ENCODE measurements at places on chromosomes 3 and 15.

GRCh38 chr3:42683875-42684598 is 1.3 kb upstream of the KLHL40 start:
- no peak for DNase-seq

- DNase-seq = no peak
These were observed 133.5 kb downstream of the ADAMTS9 start for GRCh38 chr3:64554096-64554920.

DNA sequence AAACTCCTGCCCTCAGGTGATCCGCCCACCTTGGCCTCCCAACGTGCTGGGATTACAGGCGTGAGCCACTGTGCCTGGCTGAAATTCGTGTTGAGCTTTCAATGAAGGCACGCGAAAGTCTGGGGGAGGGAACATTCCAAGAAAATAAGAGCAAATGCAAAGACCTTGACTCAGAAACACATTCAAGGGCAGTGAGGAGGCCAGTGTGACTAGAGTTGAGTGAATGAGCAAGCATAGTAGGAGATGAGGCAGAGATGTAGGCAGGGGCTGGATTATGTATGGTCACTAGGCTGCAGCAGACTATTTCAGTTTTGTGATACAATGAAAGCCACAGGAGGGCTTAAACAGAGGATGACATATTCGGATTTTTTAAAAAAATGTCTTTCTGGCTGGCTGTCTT is 67.0 kb downstream of the SCN11A start:
- DNase-seq = no peak

DNA sequence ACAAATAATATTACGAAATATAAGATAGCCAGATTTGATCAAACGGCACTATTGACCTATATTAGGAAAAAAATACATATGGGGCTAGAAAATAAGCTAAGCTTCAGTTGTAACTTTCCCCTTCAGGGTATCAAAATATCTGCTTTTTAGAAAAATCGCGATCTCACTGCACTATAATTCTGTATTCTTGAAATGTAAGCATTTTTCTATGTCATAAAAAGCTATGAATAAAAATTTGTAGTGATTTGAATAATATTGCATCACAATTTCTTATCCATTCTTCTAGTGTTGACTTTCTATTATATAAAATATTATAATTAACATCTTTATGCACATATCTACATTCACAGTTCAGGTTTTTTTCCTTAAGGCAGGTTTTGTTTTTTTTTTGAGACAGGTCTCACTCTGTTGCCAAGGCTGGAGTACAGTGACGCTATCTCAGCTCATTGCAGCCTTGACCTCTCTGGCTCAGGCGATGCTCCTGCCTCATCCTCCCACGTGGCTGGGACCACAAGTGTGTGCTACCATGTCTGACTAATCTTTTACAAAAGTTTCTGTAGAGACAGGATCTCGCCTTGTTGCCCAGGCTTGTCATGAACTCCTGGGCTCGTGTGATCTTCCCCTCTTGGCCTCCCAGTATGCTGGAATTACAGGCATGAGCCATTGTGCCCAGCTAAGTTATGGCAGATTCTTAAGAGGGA is 21.6 kb downstream of the EMC4 start:
- no peak for DNase-seq

DNA sequence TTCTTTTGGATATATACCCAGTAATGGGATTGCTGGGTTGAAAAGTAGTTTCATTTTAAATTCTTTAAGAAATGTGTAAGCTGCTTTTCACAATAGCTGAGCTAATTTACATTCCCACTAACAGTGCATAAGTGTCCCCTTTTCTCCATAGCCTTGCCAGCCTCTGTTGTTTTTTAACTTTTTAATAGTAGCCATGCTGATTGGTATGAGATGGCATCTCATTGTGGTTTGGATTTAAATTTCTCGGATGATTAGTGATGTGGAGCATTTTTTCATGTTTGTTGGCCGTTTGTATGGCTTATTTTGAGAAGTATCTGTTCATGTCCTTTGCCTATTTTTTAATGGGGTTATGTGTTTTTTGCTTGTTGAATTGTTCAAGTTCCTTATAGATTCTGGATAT is 444.3 kb upstream of the ATP11B start:
- DNase-seq = no peak

- no peak for DNase-seq
These were observed 87.5 kb upstream of the CBLB start for GRCh38 chr3:105956306-105956705.

- DNase-seq = no peak
These were observed 86.3 kb upstream of the LRRN1 start for GRCh38 chr3:3712971-3713370.

Measured in brain pericyte (primary cell).